ENCODE measurements at places on chromosomes 13 and 19.

DNA sequence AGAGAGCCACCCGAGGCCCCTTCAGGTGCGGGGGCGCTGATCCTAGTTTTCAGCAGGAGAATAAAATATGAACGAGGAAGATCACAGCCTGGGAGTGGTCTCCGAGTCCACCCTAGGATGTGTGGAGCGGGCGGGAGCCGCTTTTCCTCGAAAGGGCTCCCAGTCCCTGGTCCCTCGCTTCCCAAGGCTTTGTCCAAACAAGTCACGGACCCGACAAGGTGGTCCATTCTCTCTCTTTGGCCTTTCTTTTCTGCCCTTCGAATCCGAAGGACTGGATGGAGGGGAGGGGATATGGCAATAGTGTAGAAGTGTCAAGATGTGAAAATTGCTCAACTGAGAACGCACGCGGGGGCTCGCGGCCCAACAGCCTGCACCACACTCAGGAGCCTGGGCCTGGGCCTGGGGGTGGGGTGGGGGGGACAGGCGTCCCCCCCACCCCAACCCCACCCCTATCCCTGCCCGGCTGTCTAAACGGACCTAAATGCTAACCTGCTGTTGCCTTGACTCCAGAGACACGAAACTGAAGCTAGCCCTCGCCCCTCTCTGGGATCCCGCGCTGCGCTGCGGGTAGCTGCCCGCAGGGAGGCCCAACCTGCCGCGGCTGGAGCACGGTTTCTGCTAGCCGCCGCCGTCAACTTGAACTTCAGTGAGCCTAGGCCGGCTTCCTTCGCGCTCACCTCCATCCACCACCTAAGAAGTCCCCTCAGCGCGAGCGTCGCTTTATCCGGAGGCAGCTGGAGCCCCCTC, 7.1 kb downstream of the ZIC2 start:
- no peak for DNase-seq

GRCh38 chr13:91185294-91185863, 162.1 kb upstream of the MIR17HG start:
- no peak for DNase-seq

- no peak for DNase-seq
Measured at GRCh38 chr19:24033963-24034342, 53.0 kb upstream of the ZNF254 start.

GRCh38 chr13:27161980-27162379, 9.6 kb downstream of the USP12 start:
- DNase-seq: no peak

DNA sequence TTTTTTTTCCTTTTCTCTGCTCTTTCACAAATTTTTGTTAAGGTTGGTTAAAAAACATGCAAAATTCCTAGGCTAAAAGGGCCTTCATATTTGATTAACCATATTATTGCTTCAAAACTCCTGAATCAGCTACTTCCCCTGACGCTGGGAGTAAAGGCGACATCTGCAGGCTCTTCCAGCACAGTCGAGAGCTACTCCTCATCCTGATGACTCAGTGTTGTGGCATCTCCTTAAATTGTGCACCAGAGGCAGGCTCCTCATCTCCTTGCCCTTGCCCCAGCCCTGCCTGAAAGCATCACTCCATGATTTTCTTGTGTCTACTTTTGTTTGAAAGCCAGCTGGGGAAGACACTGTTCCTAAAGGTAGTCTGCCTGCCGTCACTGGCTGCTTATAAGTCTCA, 24.5 kb upstream of the SOX1 start:
- DNase-seq: no peak

Measured in 8988T (cell line).